ENCODE measurements at places on chromosomes 7 and 10. TPM values are rescaled to one million over a fixed set of nuclear protein-coding genes. Genes with fewer than 3 reads are reported as not detected.
A peak's percentile ranks its signal among the peaks of the same experiment; 100 is the strongest.

- H3K4me3 ChIP-seq = no peak overlapping the region
- H3K4me1 ChIP-seq = no peaks in the 10 kb centered on the region
- no peak overlapping the region for H3K27ac ChIP-seq
- H3K36me3 ChIP-seq = no peaks in the 10 kb centered on the region
These were observed 430.8 kb downstream of the DNAJB6 start for GRCh38 chr7:157767506-157768197.

DNA sequence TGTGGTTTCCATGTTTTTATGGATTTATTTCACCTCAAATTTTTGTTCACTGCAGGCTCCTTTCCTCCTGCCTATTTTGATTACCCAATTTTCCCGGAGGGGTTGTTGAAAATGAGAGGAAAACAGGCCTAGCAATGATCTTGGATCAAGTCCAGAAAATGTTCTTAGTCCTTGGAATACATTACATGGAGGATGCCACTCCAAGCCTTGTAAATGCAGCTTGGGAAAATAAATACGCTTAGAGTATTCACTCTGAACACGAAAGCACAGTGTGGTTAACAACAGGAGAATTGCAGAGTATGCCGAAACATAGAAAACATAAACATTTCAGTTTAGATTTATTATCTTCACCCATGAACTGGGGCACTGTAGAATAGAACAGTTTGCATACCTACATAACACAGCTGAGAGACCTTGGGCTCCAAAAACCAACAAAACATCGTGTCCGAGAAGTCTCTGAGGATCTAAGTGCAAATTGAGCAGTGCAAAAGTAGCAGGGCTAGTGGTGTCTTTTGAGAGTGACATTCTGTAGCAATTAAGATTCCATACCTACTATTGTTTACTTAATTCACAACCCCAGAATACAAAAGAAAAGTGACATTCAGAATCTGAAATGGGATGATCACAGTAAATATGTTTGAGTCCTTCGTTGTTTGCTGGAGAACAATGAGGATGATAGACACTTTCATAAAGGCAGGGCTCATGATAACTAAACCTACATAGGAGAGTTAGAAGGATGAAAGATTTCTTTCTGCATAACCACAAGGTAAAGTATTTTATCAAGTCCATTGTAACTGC is 7.6 kb upstream of the CD36 start:
- no peaks in the 10 kb centered on the region for H3K27me3 ChIP-seq
- no peak for DNase-seq
- H3K27ac ChIP-seq = no peak overlapping the region
- no peaks in the 10 kb centered on the region for H3K36me3 ChIP-seq
- peaks cover 7% of the 10 kb centered on the region for H3K4me1 ChIP-seq

DNA sequence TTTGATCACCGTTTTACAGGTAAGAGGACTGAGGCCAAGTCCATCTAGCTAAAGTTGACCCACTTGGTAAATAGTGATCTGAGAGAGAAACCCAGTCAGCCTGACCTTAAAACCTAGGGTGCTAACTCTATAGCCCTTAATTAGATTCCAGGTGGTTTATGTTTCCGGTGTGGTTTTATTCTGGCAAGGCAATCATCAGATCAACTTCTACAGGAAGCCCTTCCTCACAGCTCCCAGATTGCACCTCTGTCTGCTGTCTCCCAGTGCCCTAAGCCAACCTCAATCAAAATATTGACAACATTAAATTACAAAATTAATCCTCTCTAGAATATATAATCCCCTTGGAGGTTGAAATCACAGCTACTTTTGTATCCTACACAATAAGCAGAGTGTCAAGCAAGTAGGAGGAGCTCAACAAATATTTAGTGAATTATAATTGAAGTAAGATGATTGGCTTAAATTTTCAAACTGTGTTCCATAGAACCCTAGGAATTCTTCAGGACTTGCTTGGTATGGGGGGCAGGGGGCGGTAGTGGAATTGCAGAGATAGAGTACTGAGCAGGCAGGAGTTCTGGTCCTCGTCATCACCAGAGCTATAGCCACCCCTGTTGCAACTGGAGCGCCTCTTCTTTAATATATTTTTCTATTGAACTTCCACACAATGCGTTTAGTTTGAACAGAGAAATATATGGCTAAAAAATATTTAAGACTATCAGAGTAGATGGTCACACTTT is 692.8 kb upstream of the LRRN3 start:
- H3K27me3 ChIP-seq = no peaks in the 10 kb centered on the region
- no peaks in the 10 kb centered on the region for H3K36me3 ChIP-seq
- no peak overlapping the region for H3K27ac ChIP-seq

Gene LIPK
- total RNA-seq = not detected

- H3K4me3 ChIP-seq = no peak overlapping the region
- H3K36me3 ChIP-seq = no peaks in the 10 kb centered on the region
- no peak for DNase-seq
- H3K27me3 ChIP-seq = no peaks in the 10 kb centered on the region
- H3K27ac ChIP-seq = no peak overlapping the region
These were observed 113.7 kb downstream of the LHPP start for GRCh38 chr10:124575107-124576035.

GRCh38 chr7:114852293-114852692 is 69.6 kb upstream of the MDFIC start:
- DNase-seq = no peak
- no peaks in the 10 kb centered on the region for H3K27me3 ChIP-seq
- no peak overlapping the region for H3K4me3 ChIP-seq
- H3K27ac ChIP-seq = no peak overlapping the region
- peaks cover 17% of the 10 kb centered on the region for H3K4me1 ChIP-seq

Gene SPDYE8
- total RNA-seq = not detected

DNA sequence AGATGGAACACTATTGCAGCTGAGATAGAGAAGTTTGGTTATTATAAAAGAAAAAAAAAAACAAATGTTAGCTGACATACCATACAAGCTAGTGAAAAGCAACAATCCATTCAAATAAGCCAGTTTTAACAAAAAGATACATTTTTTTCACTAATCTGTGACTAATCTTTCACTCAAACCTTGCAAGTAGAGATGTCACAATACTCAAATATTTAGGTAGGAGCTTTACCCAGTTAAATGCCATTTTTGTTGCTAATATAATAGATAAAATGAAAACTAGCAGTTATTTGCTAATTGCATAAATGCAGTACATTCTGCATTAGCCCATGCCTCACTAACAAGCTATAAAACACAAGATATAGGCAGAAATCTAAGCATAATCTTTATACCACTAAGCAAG is 123.6 kb downstream of the BTAF1 start:
- H3K4me1 ChIP-seq = no peaks in the 10 kb centered on the region
- H3K4me3 ChIP-seq = no peak overlapping the region
- no peaks in the 10 kb centered on the region for H3K27me3 ChIP-seq
- DNase-seq = no peak
- H3K27ac ChIP-seq = no peak overlapping the region

DNA sequence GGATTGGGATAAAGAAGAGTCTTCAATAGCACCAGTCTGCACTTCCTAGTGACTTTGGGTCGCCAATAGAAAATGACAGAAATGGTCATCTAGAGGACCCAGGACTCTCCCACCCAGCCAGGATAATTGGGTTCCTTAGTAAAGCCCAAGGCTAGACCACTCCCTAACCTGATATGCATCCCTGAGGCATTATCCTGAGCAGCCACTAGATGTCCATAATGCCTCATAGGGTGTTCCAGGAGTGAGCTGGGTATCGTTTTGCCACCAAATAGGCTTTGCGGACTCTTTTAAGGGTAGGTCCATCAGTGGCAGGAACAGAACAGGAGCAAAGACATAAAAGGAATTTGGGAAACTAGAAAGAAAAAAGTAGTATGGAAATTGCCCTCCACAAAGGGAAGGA is 4.5 kb upstream of the LRRC4 start:
- no peak for DNase-seq
- no peak overlapping the region for H3K27ac ChIP-seq
- no peak overlapping the region for H3K4me3 ChIP-seq
- peaks cover 11% of the 10 kb centered on the region for H3K4me1 ChIP-seq

- H3K36me3 ChIP-seq = no peaks in the 10 kb centered on the region
- H3K4me3 ChIP-seq = no peak overlapping the region
- no peaks in the 10 kb centered on the region for H3K27me3 ChIP-seq
- H3K4me1 ChIP-seq = peaks cover 36% of the 10 kb centered on the region
- no peak for DNase-seq
These were observed 48.6 kb downstream of the GTF2IRD1 start for GRCh38 chr7:74502216-74502891.

- H3K27ac ChIP-seq = no peak overlapping the region
- DNase-seq = no peak
- no peaks in the 10 kb centered on the region for H3K36me3 ChIP-seq
- no peak overlapping the region for H3K4me3 ChIP-seq
- no peaks in the 10 kb centered on the region for H3K27me3 ChIP-seq
These were observed 14.4 kb upstream of the PCBD1 start for GRCh38 chr10:70902661-70903261.

Gene TLX1
- total RNA-seq = not detected

GRCh38 chr7:105017657-105018365 is 3.8 kb downstream of the KMT2E start:
- H3K36me3 ChIP-seq = no peaks in the 10 kb centered on the region
- H3K27ac ChIP-seq = peak overlapping the region; percentile 95
- H3K4me1 ChIP-seq = peaks cover 66% of the 10 kb centered on the region
- H3K4me3 ChIP-seq = peak overlapping the region; percentile 67

GRCh38 chr10:106799776-106800175 is 364.7 kb downstream of the SORCS1 start:
- H3K27me3 ChIP-seq = no peaks in the 10 kb centered on the region
- no peaks in the 10 kb centered on the region for H3K4me1 ChIP-seq
- no peak for DNase-seq
- no peak overlapping the region for H3K4me3 ChIP-seq
- no peak overlapping the region for H3K27ac ChIP-seq

GRCh38 chr10:110918643-110919348 is at the start of gene BBIP1:
Gene BBIP1 (minus strand): TSS chr10:110919180. CDS start chr10:110918157, 1,023 bp downstream.
- H3K27ac ChIP-seq = peak within 1 kb of the TSS; percentile 98
- DNase-seq = peak; percentile 99
- no peaks in the 10 kb centered on the region for H3K36me3 ChIP-seq
- H3K4me3 ChIP-seq = peak within 1 kb of the TSS; percentile 89
- peaks cover 41% of the 10 kb centered on the region for H3K4me1 ChIP-seq

- H3K27ac ChIP-seq = no peak overlapping the region
- no peak overlapping the region for H3K4me3 ChIP-seq
- no peak for DNase-seq
- H3K27me3 ChIP-seq = no peaks in the 10 kb centered on the region
- H3K4me1 ChIP-seq = peaks cover 3% of the 10 kb centered on the region
These were observed 60.0 kb downstream of the ICA1 start for GRCh38 chr7:8201846-8202441.

All from esophagus muscularis mucosa (tissue), 4 donors.